NAMALWA (cell line): ENCODE measurements at places on chromosomes 4 and X.

GRCh38 chr4:39710098-39710896 is 12.4 kb downstream of the UBE2K start:
- no peak for DNase-seq

DNA sequence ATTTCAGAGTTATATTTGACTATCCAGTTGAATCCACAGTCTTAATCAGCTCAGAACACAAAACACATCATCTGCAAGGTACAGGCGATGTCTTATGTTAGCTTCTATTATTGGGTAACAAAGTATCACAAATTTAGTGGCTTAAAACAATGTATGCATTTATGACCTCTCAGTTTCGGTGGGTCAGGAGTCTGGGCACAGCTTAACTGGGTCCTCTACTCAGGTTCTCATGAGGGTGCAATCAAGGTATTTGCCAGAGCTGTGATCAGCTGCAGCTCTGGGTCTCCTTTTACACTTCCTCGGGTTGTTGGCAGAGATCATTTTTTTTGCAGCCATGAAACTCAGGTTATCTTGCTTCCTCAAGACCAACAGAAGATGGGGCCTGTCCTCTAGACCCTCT is 498.9 kb downstream of the IDS start:
- no peak for DNase-seq

DNA sequence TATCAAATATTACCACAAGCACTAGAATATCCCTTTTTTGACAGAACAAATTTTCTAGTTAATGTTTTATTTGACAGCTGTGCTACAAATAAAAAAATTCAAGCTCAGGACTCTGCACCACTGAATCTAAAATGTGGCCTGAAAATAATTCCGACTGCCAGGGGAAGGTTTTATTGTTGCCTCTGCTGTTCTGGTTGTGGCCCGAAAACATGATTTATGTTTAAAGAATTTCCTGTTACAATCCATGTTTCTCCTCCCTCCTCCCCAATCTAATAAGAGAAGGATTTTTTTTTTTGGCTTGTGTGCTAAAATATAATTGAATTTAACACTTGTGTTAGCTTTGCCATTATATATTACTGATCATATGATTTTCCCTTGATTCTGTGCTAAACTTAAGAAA is 227.8 kb downstream of the DCLK2 start:
- DNase-seq = no peak

DNA sequence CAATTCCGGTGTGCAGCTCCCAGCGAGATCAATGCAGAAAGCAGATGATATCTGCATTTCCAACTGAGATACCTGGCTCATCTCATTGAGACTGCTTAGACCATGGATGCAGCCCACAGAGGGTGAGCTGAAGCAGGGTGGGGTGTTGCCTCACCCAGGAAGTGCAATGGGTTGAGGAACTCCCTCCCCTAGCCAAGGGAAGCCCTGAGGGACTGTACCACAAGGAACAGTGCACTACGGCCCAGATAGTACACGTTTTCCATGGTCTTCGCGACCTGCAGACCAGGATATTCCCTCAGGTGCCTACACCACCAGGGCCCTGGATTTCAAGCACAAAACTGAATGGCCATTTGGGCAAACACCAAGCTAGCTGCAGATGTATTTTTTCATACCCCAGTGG is 150.0 kb downstream of the TET2 start:
- DNase-seq = no peak

DNA sequence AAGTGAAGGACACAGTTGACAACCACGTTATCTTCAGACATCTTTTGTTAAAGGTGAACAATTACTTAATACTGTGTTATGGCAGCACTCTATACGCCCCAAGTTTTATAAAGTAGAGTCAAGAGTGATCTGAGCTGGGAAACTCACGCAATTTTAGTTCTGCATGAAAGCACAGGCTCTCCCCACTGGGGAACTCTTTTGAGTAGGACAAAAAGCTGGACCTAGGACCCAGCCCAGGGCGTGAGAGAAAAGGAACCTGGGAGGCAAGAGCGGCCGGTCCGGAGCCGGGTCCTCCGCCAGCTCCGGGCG is 152.6 kb upstream of the SLC4A4 start:
- no peak for DNase-seq

DNA sequence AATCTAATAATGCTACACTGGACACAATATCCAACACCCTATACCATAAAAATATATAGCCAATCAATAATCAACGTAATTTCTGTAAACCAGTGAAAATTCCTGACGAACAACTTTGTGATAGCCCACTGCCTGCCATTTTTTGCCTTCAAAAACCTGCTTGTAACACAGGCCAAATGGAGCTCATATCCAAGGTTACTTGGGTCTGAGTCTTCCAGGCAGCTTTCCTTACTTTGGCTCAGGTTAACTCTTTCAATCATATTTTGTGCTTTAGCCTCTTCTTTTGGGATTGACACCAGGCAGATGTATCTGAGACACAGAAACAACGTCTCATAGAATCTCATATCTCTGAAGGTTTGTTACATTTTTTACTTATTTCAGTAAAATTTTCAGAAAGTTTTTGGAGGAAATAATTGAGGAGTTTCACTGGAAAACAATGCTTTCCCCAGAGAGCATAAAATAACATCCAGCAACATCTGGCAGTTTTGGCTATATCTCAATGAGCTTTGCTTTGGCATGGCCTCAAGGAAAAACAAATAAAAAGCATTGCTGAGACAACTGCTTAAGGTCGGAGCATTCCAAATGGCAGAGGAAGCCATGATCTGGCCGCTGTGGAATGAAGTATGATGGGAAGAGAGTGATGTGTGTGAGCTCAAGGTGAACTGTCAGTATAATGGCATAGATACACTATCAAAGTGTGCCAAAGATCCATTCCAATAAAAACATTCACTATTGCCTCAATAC is 162.9 kb upstream of the SPIN4 start:
- DNase-seq = no peak

DNA sequence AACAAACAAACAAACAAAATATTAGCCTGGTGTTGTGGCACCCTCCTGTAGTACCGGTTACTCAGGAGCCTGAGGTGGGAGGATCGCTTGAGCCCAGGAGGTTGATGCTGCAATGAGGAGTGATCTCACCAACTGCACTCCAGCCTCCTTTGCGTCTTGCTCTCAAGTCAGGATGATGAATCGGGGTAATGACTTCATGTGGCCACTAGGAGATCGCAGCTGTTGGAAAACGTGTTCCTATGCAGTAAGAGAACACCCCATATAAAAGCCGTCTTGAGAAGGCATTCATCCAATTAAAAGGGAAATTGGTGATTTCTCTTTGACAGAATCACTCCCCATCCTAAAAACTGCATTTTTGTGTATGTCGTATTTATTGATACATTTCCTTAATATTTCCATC is 6.9 kb downstream of the CCNB3 start:
- peak; percentile 33 for DNase-seq

GRCh38 chr4:152356428-152357034 is 179.4 kb downstream of the FBXW7 start:
- peak; percentile 13 for DNase-seq

- DNase-seq = no peak
Observed at GRCh38 chrX:37454537-37455285, 105.5 kb downstream of the PRRG1 start.

- DNase-seq = peak; percentile 37
Observed at GRCh38 chr4:48815483-48815882, 15.4 kb upstream of the OCIAD1 start.

GRCh38 chr4:139176302-139177048 is 543 bp downstream of the ELF2 start:
- DNase-seq = peak; percentile 76

DNA sequence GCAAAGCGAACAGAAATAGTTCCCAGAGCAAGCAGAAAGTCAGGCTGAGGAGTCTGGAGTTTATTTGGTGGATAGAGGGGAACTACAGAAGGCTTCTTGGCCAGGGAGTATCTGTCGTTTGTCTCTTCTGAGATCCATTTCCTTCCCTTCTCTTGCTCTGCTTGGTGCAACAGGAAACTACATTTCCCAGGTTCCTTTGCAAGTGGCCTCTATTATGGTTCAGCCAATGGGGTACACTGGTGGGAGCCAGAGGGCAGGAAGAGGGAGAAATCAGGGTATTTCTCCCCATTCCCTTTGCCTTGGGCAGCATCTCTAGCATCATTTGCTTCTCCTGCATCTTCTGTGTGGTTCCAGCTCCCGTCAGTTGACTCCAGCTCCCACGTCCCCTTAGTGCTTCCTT is 142.1 kb downstream of the BCOR start:
- peak; percentile 42 for DNase-seq

DNA sequence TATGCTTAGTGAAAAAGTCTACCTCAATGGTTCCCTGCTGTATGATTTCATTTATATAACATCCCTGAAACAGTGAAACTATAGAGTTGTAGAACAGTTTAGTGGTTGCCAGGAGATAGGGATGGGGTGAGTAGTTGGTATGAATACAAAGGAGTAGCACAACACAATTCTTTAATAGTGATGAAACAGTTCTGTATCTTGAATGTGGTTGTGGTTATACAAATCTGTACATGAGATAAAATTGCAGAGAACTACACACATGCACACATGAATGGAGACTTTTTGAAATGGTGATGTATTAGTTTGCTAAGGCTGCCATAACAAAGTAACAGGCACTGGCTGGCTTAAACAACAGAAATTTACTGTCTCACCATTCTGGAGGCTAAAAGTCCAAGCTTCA is 677.1 kb downstream of the ADGRL3 start:
- DNase-seq = no peak

- peak; percentile 9 for DNase-seq
Observed at GRCh38 chr4:47486231-47486673, 1.2 kb downstream of the ATP10D start.

GRCh38 chr4:120765260-120765680 is 157.3 kb downstream of the PRDM5 start:
- no peak for DNase-seq

DNA sequence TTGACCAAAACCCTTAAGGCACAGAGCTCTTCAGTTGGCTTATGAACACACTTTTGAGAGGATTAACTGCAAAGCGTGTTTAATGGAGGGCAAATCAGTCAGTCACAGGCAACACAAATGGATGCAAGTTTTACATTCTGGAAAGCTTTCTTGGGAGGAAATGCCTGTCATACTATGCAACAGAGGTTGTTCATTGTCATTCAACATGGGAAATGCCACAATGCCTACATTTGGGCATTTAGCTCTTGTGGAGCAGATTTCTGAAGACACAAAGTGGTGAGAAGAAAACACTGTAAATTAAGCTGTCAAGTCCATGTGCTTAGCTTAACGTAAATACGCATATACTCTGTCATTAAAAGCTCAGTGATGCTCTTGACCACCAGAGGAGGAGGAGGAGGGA is 41.1 kb downstream of the CBLL2 start:
- no peak for DNase-seq

- no peak for DNase-seq
Observed at GRCh38 chr4:166308647-166309046, 435.6 kb downstream of the TLL1 start.

DNA sequence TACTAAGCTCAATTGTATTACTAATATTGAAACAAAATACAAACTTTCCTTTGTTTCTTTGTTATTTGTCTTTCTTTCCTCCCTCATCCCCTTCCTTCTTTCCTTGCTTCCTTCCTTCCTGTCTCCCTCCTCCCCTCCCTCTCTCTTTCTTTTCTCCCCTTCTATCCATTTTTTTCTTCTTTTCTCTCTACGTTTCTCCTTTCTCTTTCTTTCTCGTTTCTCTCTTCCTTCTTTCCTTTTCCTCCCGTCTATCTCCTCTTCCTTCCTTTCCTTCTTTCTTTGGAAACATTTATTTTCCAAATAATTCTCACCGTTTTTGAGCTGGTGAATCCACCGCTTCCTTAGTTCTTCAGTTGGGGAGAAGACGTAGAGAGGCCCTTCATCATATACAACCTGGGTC is 16.3 kb downstream of the BTK start:
- DNase-seq = no peak
